ENCODE measurements at places on chromosomes 12 and 14.

DNA sequence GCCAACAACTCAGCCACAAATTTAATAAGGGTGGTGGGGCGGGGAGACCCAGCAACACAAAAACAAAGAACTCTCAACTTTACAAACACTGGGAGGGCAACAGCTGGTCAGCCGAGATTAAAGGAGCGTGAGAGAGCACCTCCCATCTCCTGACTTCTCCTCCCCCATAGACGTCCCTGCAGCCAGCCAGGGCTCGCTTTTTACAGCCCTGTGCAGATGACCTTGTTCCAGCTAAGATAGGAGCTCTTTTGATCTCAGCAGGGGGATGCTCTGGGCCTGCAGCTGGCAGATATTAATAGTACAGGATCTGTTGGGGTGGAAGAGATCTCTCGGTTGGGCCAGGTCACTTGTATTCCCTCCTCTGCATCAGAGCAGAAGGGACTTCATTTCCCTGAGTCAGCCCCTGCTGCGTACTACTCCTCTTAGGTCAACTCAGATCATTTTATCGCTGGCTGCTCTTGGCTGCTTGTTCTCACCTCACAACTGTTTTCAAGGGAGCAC is 475.8 kb downstream of the RAD51B start:
- no peak for DNase-seq

- no peak for DNase-seq
Observed at GRCh38 chr12:130948751-130949150, 5.0 kb upstream of the ADGRD1 start.

- DNase-seq = no peak
Observed at GRCh38 chr12:56298828-56299227, 1.3 kb downstream of the CS start.

DNA sequence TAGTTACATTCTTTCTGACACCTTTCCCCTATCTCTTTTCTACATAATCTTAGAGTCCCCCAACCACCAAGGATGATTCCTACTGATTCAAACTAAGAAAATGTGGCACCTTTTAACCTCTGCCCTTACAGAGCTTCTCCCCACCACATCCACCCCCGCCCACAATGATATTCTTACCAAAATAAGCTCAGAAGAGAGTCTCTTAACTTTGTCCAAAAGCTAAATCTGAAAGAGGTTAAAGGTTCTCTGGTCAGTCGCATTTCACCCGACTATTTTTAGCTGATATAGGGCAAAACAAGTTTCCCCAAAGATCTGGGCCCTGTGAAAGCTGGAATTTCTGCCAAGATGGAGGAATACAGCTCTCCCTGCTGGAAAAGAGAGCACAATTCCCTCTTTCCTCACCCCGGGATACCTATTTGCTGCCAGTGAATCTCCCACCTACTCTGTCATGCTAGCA is 128.6 kb downstream of the ZFP36L1 start:
- no peak for DNase-seq

- no peak for DNase-seq
Observed at GRCh38 chr12:62627181-62627580, 160.6 kb downstream of the MON2 start.

DNA sequence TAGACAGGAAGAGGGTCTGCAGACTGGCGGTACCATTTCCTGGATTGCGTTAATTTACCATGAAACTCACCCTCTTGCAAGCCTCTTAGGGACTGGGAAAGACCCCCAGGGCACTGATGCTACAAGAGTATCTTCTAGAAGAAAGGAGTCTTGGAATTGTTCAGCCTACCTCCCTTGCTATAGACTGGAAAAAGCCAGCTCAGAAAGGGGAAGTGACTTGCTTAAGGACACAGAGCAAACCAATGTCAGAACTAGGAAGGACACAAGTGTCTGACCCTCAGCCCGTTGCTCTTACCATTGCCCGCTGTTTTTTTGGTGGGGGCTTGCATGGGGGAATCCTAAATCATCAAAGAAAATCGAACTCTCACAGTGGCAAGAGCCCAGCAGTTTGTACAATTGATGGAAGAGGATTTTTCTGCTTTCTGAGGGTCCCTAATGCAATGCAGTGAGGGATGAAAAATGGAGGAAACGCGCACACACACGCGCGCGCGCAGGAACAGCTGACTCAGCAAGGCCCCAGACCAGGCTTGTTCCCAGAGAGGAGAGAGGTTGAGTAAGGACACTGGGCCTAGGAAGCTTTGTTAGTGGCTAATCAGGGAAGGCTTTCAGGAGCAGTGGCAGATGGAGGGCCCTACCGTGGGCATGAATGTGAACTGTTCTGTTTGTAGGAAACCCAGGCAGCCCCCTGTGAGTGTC is 50.9 kb downstream of the RIN3 start:
- DNase-seq = no peak

- DNase-seq = no peak
Observed at GRCh38 chr14:70289138-70289537, 70.3 kb downstream of the COX16 start.

DNA sequence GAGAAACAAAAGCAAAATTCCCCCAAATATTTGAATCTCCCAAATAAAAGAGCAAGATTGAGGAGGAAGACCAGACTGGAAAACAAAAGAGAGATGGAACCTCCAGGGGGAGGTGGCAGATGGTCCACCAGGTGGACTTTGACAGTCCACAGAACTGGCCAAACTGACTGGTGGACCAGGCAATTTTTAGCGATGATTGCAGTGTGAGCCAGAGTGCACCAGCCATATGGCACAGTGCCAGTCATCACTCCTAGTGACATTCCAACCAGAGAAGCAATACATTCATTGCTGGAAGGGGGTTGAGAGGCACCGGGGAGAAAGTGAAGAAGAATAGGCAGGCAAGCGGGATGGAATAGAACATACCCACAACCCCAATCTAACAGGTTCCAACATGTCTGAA is 182.9 kb downstream of the EXOC5 start:
- DNase-seq = peak; percentile 15

DNA sequence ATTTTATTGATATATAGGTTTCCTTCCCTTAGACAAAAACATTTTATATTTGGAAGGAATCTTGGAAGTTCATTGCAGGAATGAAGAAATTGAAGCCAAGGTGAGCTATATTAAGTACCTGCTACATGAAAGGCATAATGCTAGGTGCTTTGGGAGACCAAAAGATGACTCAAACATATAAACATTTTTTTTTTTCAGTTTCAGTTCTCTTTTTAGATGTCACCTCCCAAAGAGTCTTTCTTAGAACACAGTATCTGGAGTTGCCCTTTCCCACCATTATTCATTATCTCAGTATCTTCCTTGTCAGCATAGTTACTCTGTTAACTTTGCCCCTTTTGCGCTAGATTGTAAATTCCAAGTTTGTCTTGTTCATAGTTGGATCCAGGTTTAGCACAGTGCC is 1.1 kb downstream of the LIN52 start:
- DNase-seq = no peak

DNA sequence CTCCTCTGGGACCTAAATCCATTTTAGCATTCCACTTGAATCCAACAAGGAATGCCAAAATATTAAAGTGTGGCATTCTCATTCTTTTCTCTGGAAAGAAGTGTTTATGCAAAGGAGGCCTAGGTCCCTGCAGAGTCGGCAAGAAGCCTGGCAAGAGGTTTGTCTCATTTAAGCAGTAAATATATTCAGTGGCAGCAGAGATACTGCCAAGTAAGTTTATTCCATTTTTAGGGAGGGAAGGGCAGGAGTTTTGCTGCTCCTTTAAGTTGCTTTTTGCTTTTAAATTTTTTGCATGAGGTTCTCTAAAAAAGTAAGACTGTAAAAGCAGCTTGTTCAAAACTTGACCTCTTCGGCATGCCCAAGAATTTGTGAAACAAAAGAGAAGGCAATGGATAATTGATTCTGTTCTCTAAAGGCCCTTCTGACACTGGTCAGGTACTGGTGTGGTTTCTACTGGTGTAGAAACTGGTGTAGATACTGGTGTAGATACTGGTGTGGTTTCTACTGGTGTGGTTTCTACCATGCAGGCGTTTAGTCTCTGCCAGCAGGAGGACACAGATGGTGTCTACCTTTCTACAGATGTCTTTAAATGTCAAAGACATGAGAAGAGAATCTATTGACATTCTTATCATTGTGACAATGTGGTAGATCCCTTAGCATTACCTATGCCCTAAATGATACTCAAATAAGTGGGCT is 107.3 kb downstream of the SAMD4A start:
- DNase-seq = no peak

DNA sequence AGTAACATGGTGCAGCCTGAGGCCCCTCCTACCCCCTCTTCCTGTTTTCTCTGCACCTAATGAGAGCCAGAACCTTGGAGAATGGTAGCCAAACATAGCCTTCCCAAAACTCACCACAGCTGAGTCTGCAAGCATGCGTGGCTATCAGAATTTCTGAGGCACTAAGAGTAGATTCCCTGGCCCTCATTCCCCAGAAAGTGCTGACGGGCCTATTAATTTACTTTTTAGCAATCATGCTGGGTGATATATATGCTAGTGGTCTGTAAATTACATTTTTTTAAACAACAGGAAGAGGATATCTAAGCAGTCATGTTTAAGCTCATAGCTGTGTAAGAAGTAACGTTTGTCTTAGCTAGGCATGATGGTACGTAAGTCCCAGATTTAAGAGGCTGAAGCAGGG is 30.4 kb downstream of the KANSL2 start:
- no peak for DNase-seq

DNA sequence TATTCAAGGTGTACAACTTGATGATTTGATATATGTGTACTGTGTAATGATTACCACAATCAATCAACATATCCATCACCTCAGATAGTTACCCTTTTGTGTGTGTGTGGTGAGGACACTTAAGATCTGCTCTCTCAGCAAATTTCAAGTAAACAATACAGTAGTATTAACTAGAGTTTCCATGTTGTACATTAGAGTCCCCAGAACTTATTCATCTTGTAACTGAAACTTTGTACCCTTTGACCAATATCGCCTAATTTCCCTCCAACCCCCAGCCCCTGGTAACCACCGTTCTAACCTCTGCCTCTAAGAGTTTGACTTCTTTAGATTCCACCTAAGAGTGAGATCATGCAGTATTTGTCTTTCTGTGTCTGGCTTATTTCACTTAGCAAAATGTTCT is 12.1 kb downstream of the ADCK1 start:
- no peak for DNase-seq

GRCh38 chr14:60643141-60643462 is 6.2 kb downstream of the SIX1 start:
- DNase-seq = no peak

DNA sequence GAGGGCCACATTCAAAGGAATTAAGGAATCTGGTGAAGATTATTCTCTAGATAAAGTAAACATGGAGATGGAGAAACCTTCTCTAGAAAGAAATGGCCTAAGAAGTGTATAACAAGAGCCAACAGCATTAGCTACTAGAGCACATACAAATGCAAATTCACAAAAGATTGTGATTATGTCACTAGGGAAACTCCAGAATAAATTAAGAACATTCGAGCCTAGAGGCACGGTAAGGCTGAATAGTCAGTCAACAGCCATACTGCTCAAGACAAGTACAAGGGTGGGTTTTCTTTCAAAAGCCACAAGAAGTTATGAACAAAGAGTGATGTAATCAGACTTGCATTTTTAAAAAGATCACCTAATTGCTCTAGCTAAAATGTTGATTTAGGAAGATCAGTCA is 25.4 kb downstream of the PPP4R3A start:
- DNase-seq = no peak

GRCh38 chr12:122659579-122659978 is 43.6 kb downstream of the HCAR2 start:
- DNase-seq = no peak

GRCh38 chr12:14257734-14258574 is 107.5 kb upstream of the ATF7IP start:
- peak; percentile 98 for DNase-seq

DNA sequence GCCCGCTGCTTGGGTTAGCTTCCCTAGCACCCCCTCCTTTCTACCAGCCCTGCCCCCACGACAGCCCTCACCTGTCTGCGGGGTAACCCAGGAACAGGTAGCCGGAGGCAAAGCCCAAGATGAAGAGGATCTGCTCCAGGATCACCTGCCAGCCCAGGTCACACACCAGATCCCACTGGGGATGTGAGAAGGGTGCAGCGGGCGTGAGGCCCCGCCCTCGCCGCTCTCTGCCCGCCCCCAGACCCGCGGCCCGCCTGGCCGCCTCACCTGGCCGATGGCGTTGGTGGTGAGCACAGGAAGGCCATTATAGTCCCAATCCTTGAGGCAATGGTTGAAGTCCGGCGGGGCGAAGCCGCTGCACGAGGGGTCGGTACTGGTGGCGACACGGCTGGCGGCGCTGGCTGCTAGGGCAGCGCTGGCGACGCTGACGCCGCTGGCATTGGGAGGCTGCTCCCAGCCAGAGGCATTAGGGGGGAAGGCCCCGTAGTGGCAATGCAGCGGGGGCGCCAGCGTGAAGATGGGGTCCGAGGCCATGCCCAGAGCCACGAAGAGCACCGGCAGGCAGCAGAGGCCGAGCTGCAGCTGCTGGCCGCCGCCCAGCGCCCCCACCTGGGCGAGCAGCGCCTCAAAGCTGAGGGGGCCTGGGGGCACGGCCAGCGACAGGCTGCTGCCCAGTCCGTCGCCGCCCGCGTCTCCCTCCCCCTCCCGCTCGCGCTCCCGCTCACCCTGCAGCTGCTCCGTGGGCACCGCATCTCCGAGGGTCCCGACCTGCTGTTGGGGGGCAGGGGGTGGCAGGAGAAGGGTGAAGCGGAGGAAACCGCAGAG is 794 bp downstream of the SLC22A17 start:
- DNase-seq = no peak

DNA sequence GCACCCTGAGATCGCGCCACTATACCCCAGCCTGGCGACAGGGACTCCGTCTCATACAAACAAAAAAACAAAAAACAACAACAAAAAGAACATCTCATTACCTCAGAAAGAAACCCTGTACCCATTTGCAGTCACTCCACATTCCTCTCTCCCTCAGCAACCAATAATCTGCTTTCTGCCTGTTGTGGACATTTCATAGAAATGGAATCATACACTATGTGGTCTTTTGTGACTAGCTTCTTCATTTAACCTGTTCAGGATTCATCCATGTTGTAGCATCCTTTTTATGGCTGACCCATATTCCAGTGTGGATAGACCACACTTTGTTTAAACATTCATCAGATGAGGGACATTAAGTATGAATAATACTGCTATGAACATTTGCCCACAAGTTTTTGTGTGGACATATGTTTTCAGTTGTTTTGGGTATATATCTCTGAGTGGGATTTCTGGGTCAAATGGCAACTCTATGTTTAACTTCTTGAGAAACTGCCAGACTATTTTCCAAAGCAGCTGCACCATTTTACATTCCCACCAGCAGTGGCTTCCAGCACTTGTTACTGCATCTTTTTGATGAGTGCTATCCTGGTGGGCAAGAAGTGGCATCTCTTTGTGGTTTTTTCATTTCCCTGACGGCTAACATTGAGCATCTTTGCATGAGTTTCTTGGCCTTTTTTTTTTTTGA is 5.9 kb upstream of the RCOR1 start:
- DNase-seq = no peak

DNA sequence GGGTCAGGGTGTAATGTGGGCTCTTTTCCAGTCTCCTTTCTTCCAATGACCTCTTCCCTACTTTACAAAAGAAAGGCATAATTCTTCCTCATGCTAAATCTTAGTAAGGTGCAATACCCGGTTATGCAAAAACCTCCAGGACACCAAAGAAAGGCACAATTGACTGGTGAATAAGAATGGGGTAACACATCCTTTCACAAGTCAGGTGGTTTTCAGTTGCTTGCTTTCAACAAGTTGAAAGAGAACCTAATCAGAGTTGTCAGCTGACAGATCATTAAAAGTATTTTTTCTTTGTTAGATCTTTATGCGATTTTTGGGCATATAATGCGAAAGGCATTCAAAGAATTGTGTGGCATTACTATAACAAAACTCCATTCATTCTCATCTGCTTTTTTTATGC is 1.3 kb upstream of the AEBP2 start:
- DNase-seq = no peak

GRCh38 chr12:131061041-131061806 is 107.5 kb downstream of the ADGRD1 start:
- no peak for DNase-seq
